ENCODE measurements at places on chromosomes 12 and 14. TPM values are rescaled to one million over a fixed set of nuclear protein-coding genes. Genes with fewer than 3 reads are reported as not detected.

EMP1 gene
- total RNA-seq, result 47.6 TPM

CEP290 gene
- total RNA-seq, result 7.9 TPM

GZMH gene
- not detected for total RNA-seq

FLRT2 gene
- total RNA-seq, result 2.8 TPM

WSCD2 gene
- total RNA-seq, result under 0.01 TPM

TGM1 gene
- total RNA-seq, result 0.40 TPM

GSC gene
- not detected for total RNA-seq

ACRBP gene
- total RNA-seq, result 0.25 TPM

BEGAIN gene
- 0.26 TPM for total RNA-seq

TMEM229B gene
- total RNA-seq, result 1.2 TPM

ENDOU gene
- 0.40 TPM for total RNA-seq

AVPR1A gene
- total RNA-seq, result not detected

RASAL1 gene
- not detected for total RNA-seq

ANKS1B gene
- 3.0 TPM for total RNA-seq

IL26 gene
- not detected for total RNA-seq

PXN gene
- total RNA-seq, result 14.5 TPM

KLHDC1 gene
- 3.8 TPM for total RNA-seq

KCNC2 gene
- total RNA-seq, result not detected

RNF212B gene
- not detected for total RNA-seq

RNASE3 gene
- not detected for total RNA-seq

All from aortic smooth muscle cell (primary cell).